ENCODE measurements at places on chromosomes 3 and 15. TPM values are rescaled to one million over a fixed set of nuclear protein-coding genes. Genes with fewer than 3 reads are reported as not detected.

C3orf20 gene
- total RNA-seq: not detected

UROC1 gene
- not detected for total RNA-seq

CTXND1 gene
- total RNA-seq: not detected

MCF2L2 gene
- not detected for total RNA-seq

RNF111 gene
- total RNA-seq: 32.3 TPM

TMED3 gene
- total RNA-seq: 135 TPM

MRAS gene
- total RNA-seq: 90.5 TPM

SEMA6D gene
- total RNA-seq: 2.0 TPM

APOD gene
- total RNA-seq: 0.63 TPM

CYP1A1 gene
- not detected for total RNA-seq

MYZAP gene
- total RNA-seq: not detected

GRCh38 chr3:14295801-14296200 lies 106.6 kb upstream of the SLC6A6 start:
- H3K36me3 ChIP-seq: no peaks in the 10 kb centered on the region
- H3K27me3 ChIP-seq: peaks cover 19% of the 10 kb centered on the region
- H3K27ac ChIP-seq: no peak overlapping the region
- DNase-seq: no peak
- no peak overlapping the region for H3K4me3 ChIP-seq

DNA sequence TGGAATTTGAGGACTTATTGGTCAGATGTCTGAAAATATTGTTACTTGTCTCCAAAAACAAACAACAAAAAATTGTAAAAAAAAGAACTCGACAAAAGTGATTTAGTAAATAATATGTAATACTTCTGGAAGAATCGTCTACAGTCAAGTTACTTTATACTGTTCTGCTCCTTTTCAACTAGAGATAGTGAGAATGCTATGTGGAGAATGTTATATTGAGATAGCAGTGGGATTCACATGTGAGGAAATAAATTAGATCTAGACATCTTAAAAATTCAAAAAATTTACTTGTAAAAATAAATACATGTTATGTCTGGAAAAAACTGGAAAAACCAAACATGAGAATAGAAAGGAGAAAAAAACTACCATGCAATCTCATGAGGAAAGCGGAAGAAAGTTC lies 64.9 kb downstream of the SGO1 start:
- H3K4me1 ChIP-seq: no peaks in the 10 kb centered on the region
- no peak overlapping the region for H3K27ac ChIP-seq
- DNase-seq: no peak
- H3K27me3 ChIP-seq: no peaks in the 10 kb centered on the region

- no peaks in the 10 kb centered on the region for H3K4me1 ChIP-seq
- H3K27ac ChIP-seq: no peak overlapping the region
- H3K4me3 ChIP-seq: no peak overlapping the region
These were observed 65.6 kb upstream of the CADM2 start for GRCh38 chr3:84893211-84893610.

GRCh38 chr15:37109168-37109871 lies 9.0 kb upstream of the MEIS2 start:
- H3K27ac ChIP-seq: no peak overlapping the region
- peaks cover 9% of the 10 kb centered on the region for H3K36me3 ChIP-seq
- peaks cover 43% of the 10 kb centered on the region for H3K4me1 ChIP-seq
- no peak overlapping the region for H3K4me3 ChIP-seq
- no peak for DNase-seq
- peaks cover 5% of the 10 kb centered on the region for H3K27me3 ChIP-seq

GRCh38 chr3:157051055-157051454 lies 108.9 kb downstream of the CCNL1 start:
- no peak overlapping the region for H3K27ac ChIP-seq
- H3K36me3 ChIP-seq: no peaks in the 10 kb centered on the region
- no peaks in the 10 kb centered on the region for H3K4me1 ChIP-seq
- peaks cover 3% of the 10 kb centered on the region for H3K27me3 ChIP-seq

GRCh38 chr3:12345141-12345561 lies 56.3 kb downstream of the PPARG start:
- H3K27ac ChIP-seq: peak overlapping the region; percentile 8
- H3K4me1 ChIP-seq: peaks cover 12% of the 10 kb centered on the region
- no peak overlapping the region for H3K4me3 ChIP-seq
- DNase-seq: peak; percentile 70

DNA sequence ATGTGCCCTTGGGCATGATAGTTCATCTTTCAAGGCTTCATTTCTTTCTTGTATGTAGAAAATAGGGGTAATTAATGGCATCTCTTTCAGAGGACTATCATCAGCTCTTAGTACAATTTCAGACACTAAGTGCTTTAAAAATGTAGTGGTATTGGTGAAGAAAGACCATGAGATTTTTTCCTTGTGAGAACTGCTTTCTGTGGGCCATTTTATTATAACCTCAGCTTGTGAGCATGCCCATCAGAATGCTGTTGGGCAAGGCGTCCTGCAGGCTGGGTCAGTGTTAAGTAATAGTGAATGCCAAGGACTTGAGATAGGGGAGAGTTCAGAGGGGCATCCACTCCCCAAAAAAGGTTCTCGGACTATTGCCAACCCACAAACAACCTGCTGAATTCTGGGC lies 187.9 kb downstream of the GHSR start:
- H3K27me3 ChIP-seq: 0 out of 2 replicates have a peak, but pooled peaks cover 1% of the 10 kb centered on the region
- H3K36me3 ChIP-seq: peaks cover 62% of the 10 kb centered on the region
- peak overlapping the region; percentile 6 for H3K27ac ChIP-seq
- peaks cover 67% of the 10 kb centered on the region for H3K4me1 ChIP-seq
- DNase-seq: peak; percentile 49
- H3K4me3 ChIP-seq: peak overlapping the region; percentile 13

DNA sequence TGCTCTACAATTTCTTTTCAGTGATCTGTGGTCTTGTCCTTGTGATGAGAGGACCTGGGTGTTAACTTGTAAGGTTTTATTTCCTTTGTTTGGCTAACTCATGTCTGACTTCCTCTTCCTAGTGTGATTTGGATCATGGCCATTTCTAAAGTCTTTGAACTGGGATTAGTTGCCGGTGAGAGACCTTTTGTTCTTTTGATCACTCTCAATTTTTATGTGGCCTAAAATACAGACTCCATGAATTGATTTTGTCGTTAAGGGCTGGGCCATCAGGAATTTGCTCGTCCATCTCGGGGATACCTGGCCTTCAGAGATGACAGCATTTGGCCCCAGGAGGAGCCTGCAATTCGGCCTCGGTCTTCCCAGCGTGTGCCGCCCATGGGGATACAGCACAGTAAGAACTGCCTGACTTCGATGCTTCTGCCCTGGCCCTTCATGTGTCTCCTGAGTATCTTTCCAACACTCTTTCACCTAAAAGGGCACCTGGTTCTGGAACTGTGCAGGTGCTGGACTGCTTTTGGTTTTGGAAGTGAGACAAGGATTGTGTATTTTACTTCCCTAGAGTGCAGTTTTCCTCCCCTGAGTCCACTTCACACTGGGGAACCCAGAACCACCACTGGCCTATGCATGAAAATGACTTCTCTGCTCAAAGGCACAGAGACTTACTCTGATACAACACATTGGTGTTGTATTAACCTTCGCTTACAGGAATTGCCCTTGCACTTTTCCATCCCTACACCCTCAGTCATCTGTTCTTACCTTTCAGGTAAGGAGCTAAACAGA lies 13.1 kb upstream of the LRRC2 start:
- no peak overlapping the region for H3K4me3 ChIP-seq
- H3K27me3 ChIP-seq: peaks cover 59% of the 10 kb centered on the region
- no peaks in the 10 kb centered on the region for H3K36me3 ChIP-seq
- H3K27ac ChIP-seq: no peak overlapping the region

- H3K4me3 ChIP-seq: peak overlapping the region; percentile 38
- H3K4me1 ChIP-seq: peaks cover 9% of the 10 kb centered on the region
- no peak for DNase-seq
- H3K27ac ChIP-seq: no peak overlapping the region
- no peaks in the 10 kb centered on the region for H3K36me3 ChIP-seq
- peaks cover 43% of the 10 kb centered on the region for H3K27me3 ChIP-seq
These were observed 8.9 kb downstream of the MUC4 start for GRCh38 chr3:195802795-195803194.

- H3K27ac ChIP-seq: no peak overlapping the region
- H3K27me3 ChIP-seq: peaks cover 4% of the 10 kb centered on the region
- no peaks in the 10 kb centered on the region for H3K36me3 ChIP-seq
- H3K4me3 ChIP-seq: no peak overlapping the region
- DNase-seq: peak; percentile 15
- peaks cover 6% of the 10 kb centered on the region for H3K4me1 ChIP-seq
These were observed 49.1 kb downstream of the IQCH start for GRCh38 chr15:67303490-67304363.

GRCh38 chr3:58565621-58566397 lies 11.4 kb downstream of the FAM107A start:
- H3K4me1 ChIP-seq: peaks cover 57% of the 10 kb centered on the region
- H3K4me3 ChIP-seq: no peak overlapping the region
- no peaks in the 10 kb centered on the region for H3K36me3 ChIP-seq
- no peak for DNase-seq
- H3K27me3 ChIP-seq: no peaks in the 10 kb centered on the region

GRCh38 chr3:12273045-12273695 lies 15.7 kb upstream of the PPARG start:
- H3K4me1 ChIP-seq: no peaks in the 10 kb centered on the region
- no peak for DNase-seq
- no peak overlapping the region for H3K27ac ChIP-seq
- no peaks in the 10 kb centered on the region for H3K36me3 ChIP-seq
- H3K4me3 ChIP-seq: no peak overlapping the region

DNA sequence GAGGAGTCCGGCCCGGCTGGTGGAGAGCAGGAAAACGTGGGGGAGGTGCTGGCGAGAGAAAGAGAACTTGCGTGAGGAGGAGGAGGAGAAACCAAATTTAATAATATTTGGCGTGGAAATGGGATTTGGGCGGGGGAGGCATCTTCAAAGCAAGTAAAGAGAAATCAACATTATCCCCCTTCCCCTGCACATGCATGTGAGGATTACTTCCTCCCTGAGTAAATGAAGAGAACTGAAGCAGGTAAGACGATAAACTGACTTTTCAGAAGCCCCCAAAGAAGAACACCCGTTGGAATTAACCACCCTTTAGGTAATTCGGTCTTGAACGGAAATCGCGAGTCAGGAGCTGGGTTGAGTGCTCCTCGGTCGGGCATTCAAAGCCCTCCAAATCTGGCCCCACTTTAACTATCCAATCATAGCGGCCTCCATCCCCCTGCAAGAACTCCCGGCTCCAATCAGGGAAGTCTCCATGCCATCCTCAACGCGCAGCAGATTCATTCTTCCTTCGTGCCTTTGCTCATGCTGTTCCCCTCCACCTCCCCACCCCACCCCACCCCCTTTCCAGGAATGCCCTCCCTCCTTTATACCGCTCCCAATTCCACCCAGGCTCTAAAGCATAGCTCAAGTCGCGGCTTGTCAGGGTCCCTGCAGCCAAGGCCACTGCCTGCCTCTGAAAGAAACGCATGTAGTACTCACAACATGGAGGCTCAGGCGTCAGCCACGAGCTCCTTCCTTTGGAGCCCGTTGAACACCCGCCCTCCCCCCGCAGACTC lies 545 bp upstream of the RFX7 start:
- peak overlapping the region; percentile 98 for H3K4me3 ChIP-seq
- no peaks in the 10 kb centered on the region for H3K36me3 ChIP-seq
- H3K4me1 ChIP-seq: peaks cover 47% of the 10 kb centered on the region
- peak; percentile 35 for DNase-seq
- H3K27me3 ChIP-seq: 0 out of 2 replicates have a peak, but pooled peaks cover 3% of the 10 kb centered on the region
- H3K27ac ChIP-seq: peak overlapping the region; percentile 66

DNA sequence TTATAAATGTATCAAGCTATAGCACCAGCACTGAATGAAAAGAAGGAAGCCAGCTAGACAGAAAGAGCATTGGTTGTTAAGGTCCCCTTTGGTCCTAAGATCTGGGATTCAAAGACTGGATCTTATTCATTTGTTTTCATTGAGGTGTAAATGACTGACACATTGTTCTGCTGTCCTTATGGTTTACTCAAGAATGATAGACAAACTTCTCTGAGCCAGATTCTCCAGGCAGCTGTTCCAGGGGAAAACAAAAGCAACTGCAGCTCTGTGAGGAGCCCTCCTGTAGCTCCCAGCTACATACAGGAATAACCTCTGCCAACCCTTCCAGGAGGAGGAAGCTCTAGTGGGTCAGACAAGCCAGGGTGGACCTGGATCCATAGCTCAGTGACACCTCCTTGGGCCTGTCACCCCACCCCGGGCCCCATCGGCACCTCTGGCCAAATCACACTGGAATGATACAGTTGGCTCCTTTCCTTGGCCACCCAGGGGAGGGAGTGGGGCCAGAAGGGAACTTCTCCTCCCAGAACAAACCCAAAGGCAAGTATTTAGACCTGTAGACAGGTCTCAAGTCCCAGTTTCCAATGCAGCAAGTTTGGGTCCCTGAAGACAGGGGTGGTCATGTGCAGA lies 57.8 kb downstream of the ZNF621 start:
- H3K4me3 ChIP-seq: no peak overlapping the region
- H3K27me3 ChIP-seq: peaks cover 24% of the 10 kb centered on the region
- H3K4me1 ChIP-seq: peaks cover 14% of the 10 kb centered on the region
- H3K36me3 ChIP-seq: no peaks in the 10 kb centered on the region
- DNase-seq: no peak

- peak; percentile 66 for DNase-seq
- H3K27ac ChIP-seq: no peak overlapping the region
- H3K36me3 ChIP-seq: no peaks in the 10 kb centered on the region
- no peak overlapping the region for H3K4me3 ChIP-seq
- H3K4me1 ChIP-seq: no peaks in the 10 kb centered on the region
- H3K27me3 ChIP-seq: peaks cover 33% of the 10 kb centered on the region
These were observed 32.2 kb upstream of the FMN1 start for GRCh38 chr15:33226559-33227181.

DNA sequence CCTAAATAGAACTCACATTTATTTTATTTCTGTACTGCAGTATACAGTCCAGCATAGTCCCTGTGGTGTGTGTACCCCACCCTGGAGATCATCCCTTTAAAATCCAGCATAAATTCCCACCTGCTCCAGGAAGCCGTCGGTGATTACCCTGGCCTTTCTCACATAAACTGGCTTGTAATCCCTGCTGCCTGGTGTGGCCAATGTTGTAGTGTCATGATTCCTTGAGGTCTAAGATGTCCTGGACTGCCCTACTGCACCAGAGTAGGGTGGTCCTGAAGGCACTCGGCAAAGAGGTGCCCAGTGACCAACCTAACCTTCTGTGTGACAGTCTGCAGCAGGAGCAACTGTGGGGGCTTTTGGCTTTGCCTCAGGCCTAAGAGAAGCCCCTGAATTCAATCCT lies 58.9 kb downstream of the ITGA11 start:
- H3K27ac ChIP-seq: no peak overlapping the region
- peaks cover 2% of the 10 kb centered on the region for H3K27me3 ChIP-seq
- no peaks in the 10 kb centered on the region for H3K36me3 ChIP-seq
- no peak for DNase-seq
- H3K4me1 ChIP-seq: peaks cover 12% of the 10 kb centered on the region

GRCh38 chr3:106403371-106404145 lies 534.7 kb upstream of the CBLB start:
- no peak for DNase-seq
- no peaks in the 10 kb centered on the region for H3K27me3 ChIP-seq
- no peaks in the 10 kb centered on the region for H3K36me3 ChIP-seq
- H3K27ac ChIP-seq: no peak overlapping the region
- H3K4me3 ChIP-seq: no peak overlapping the region
- H3K4me1 ChIP-seq: peaks cover 6% of the 10 kb centered on the region

GRCh38 chr3:131549340-131549739 lies 46.6 kb upstream of the MRPL3 start:
- H3K4me3 ChIP-seq: no peak overlapping the region
- no peaks in the 10 kb centered on the region for H3K36me3 ChIP-seq
- no peak overlapping the region for H3K27ac ChIP-seq
- no peak for DNase-seq

GRCh38 chr3:153734777-153735551 lies 386.2 kb upstream of the ARHGEF26 start:
- no peaks in the 10 kb centered on the region for H3K36me3 ChIP-seq
- no peak overlapping the region for H3K27ac ChIP-seq
